Stimulated activated CD4-positive, alpha-beta T cell treated with anti-CD3 and anti-CD28 coated beads, TNF-alpha, amount 100 ng/mL, for 4 hours (primary cell): ENCODE measurements at places on chromosomes 4 and X.

DNA sequence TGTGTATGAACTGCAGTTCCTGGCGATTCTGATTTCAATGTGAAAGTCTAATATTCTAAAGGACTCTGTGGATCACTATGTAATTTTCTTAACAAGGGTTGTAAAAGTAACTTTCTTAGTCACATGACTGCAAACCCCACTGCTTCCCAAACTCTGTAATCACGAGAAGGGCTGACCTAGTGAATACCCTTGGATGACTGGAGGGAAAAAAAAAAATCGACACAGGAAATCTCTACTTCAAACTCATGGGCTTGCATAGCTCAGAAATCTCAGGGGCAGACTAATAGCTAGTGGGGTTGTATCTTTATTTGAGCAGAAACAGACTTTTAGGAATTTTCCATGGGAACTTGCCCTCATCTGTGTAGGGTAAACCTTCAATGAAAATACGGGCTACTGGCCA is 4.8 kb upstream of the MXRA5 start:
- no peak for DNase-seq

GRCh38 chrX:107576841-107577240 is 51.5 kb upstream of the PRPS1 start:
- no peak for DNase-seq

DNA sequence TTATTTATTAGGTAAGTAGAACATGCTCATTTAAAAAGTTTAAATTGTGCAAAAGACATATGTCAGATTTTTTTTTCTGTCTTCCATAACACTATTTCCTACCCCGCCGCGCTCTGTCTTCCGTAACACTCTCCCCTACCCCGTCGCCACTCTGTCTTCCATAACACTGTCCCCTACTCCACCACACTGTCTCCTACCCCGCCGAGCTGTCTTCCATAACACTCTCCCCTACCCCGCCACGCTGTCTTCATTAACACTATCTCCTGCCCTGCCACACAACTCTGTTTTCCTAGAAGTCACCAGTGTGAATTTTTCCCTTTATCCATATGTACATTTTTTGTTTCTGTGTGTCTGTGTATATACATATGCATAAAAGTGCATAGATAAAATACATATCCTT is 4.4 kb downstream of the MSMO1 start:
- no peak for DNase-seq

DNA sequence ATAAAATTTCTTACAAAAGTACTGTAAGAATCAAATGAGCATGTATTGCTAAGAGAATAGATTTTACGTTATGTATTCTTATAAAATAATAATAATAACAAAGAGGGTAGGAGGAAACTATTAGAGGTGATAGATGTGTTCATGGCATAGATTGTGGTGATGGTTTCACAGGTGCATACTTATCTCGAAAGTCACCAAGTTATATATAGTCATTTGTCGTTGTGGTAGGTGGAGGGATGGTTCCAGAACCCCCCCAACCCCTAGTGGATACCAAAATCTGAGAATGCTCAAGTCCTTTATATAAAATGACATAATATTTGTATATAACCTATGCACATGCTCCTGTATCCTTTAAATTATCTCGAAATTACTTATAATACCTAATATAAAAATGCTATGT is 36.7 kb upstream of the H2AZ1 start:
- no peak for DNase-seq
